Stimulated activated CD8-positive, alpha-beta memory T cell treated with anti-CD3 and anti-CD28 coated beads, Interleukin-12 subunit alpha, Interleukin-12 subunit beta, amount 100 ng/mL, for 4 hours (primary cell): ENCODE measurements at places on chromosomes 4 and X.

DNA sequence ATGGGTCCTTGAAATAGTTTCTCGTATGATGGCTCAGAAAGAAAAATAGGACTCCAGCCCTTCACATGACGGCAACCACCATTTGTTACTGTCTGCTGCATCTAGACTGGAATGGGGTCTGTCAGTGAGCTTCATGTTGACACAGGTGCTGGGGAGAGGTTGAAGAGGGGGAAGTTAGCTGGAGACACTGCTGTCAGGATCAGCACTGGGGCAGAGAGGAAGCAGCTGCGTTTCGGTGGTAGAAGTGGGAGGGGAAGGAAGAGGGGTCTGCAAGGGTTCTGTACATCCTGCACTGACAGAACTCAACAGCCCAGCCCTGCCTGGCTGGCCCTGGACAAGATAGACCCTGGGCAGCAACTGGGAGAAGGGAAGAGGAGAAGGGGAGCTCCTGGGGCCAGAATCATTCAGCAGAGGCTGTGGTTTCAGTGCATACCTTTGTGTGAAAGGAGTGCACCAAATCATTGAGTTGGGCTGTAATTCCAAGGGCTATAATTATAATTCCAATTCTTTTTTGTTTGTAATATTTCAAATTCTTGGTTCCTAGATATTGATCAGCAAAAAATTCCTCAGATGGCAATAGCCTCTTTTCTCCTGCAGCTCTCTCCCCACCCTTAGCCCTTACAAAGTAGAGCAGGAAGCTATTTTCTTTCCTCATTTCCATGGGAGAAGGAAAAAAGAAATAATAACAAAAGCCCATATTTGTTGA, 119.4 kb upstream of the C1GALT1C1 start:
- no peak for DNase-seq

- no peak for DNase-seq
Measured at GRCh38 chr4:26252349-26253025, 68.3 kb upstream of the RBPJ start.

DNA sequence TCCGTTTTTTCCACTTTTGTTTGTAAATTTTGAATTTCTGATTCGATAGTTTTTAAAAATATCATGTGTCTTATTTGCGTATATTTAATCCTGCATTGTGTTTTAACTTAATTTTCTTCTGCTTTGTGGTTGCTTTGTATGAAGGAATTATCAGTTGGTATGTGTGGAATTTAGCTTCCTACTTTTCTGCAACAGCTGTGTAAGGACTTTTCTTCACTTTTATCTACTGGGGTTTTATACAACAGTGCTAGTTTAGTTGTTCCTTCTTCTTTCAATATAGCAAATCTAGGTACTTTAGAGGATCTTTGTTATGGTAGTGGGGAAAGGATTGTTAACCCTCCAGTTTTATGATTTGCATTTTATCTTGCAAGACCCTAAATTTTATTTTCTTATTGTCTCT, 410.3 kb downstream of the CCSER1 start:
- no peak for DNase-seq

DNA sequence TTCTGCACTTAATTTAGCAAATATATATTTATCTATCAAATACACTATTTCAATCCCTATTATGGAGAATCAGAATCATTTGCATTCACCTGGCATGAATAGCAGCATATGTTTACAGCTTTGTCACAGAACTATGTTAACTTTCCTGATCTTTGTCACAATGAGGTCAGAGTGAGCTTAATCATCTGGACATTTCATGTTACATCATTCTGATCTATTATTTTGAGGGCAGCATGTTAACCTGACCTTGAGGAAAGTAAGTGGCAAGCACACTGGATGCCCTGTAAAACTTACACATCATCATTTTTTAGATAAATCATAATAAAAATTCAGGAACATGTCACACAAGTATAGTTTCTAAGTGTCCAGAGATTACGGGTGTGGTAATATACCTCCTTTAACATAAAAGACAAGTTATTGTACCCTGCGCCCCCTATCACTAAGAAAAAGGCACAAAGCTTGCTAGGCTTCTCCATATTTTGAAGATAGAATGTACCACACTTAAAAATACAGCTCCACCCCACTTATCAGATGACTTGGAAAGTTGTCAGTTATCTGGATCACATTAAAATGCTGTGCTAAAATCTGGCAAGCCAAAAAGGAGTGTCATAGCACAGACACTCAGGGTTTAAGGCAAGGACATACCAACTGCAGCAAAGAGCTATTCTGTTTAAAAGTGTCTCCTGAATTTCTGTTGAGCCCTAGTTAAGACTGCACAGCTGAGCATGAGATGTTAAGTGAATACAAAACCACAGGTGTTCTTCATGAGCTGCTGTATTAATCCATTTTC, 182.7 kb upstream of the FAT4 start:
- DNase-seq: no peak

- no peak for DNase-seq
Measured at GRCh38 chr4:180190382-180190781, 2052.8 kb upstream of the TENM3 start.

DNA sequence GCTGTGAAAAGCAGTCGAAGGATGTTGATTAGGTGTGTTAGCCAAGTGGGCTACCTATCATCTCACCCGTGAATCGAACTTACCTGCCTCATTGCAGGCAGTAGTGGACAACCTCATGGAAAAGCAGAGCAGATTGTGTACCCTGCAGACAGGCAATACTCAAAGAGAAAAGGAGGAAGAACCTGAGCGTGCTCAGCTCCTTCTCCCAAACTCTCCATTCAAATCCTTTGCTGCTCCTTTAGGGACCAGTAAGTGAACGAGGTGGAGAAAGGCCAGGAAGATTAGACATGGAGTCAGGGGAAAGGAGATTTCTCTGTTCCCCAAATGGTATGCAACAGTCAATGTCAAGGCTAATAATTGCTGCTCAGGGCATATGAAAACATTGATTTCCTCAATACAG, 45.2 kb upstream of the ELF2 start:
- DNase-seq: no peak

DNA sequence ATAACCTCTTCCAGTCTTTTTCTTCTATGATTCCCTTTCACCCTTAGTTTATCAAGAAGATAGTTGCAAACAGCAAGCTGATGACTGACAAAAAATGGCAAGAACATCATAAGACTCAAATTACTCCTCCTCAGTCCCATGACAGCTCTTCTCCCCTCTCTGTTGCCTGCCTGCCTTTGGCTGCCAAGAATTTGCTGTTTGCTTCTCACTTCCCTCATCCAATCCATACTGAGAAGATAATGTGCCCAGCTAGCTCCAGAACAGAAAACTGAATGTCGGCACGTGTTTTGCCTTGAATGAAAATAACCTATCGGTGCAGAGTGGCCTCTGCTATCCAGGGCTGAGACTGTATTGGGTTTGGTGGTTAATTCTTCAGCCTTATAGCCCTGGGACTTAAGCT, 192.1 kb downstream of the PPARGC1A start:
- DNase-seq: no peak

- DNase-seq: no peak
Measured at GRCh38 chrX:131764216-131764615, 220.3 kb downstream of the OR13H1 start.

- peak; percentile 1 for DNase-seq
Measured at GRCh38 chrX:132622130-132622529, 133.3 kb upstream of the MBNL3 start.

DNA sequence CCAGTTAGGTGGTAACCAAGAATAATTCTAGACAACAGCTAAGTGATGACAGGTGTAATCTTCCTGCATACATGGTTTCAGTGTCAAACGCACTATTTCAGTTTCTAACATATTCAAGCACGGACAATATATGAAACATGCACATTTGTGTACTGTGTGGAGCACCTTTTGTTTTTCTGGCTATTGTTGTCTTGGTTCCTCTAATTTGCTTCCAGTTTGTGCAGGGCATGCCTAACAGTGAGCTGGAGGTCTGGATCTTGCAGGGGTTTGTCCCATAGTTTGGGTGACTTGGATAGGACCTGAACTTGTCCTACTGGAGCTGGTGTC, 70.5 kb upstream of the TBC1D9 start:
- DNase-seq: no peak
